ENCODE measurements at places on chromosomes 7 and 10. TPM values are rescaled to one million over a fixed set of nuclear protein-coding genes. Genes with fewer than 3 reads are reported as not detected.

PNLIPRP3 gene
- total RNA-seq, result not detected

DNA sequence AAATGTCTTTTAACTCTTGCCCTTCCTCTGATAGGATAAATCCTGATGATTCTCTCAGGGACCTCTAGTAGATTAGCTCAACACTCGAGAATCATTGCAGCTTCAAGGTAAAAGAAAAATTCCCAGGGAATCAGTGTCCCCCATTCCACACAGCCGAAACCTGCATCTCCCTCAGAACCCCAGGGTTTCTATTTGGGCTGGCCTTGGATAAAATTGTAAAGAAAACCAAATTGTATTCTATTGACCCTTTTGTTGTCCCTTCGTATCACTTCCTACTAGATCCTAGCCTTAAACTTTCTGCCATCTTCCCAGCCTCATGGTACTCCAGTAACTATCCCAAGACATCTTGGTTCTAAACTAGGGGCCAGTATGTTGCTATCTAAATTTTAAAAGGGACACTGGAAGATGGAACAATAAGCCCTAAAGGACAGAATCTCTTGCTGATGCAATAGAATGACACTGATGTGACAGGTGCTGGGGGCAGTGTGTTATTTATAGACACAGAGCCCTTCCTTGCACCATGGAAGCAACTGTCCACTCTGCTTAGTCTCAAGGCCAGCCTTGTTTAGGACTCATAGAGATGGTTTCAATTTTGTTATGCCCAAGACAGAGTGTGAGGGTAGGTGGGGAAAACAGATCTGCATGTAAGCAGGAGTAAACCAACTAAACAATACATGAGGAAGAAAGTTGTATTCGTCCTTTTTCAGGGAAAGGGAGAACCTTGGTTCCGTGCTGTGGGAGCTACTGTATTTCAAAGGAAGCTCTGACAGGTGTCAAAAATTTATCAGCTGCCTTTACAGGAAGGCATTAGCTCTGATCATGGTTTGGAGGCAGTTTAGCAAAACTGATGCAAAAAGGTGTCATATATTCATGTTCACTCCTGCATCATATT, 7.6 kb downstream of the ASB15 start:
- no peak for DNase-seq

- DNase-seq, result no peak
Observed at GRCh38 chr10:45204954-45205775, 110.2 kb downstream of the OR13A1 start.

DNA sequence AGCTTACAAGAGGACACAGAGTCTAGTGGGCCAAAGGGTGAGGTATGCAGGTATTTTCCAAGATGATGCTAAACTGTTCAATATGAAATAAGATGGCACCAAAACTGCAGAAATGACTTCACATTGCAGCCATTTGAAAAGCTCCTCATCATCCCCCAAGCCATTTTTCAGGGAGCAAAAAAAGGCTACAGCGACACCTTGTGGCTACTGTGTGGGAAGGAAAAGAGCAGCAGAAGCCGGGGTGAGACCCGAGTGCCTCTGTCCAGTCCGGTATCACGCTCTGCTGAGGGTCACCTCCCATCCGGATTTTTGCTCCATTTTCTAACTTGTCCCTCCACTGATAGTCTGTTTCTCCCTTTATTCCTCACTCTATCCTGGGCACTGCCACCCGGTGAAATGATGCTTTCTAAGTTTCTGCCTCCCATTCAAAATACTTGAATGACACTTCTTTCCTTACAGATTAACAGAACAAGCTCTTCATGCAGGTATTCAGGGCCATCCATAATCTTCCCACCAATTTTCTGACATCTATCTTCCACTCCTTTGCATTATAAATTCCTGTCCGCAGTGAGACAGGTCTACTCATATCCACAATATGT, 220.2 kb downstream of the DGKI start:
- DNase-seq, result peak; percentile 34

TEX47 gene
- not detected for total RNA-seq

- no peak for DNase-seq
Observed at GRCh38 chr10:132336064-132336746, 4.2 kb downstream of the LRRC27 start.

DNA sequence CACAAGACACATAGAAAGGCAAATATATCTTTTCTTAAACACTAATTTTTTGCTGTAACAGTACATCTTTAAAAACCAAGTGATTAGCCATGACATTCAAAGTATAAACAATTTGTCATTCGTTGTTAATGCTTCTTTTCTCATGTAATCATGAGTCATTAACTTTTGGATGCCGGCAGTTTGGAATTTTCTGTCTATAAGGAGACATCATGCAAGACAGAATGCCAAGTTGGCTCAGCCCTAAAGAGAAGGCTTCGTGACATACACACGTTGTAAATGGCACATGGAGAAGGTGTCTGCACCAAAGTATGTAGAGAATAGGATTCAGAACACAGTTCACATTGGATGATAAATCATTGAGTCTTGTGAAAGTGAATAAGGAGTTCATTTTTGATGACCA, 35.9 kb downstream of the CCDC3 start:
- no peak for DNase-seq

GRCh38 chr7:47413526-47414341, 168.2 kb downstream of the TNS3 start:
- no peak for DNase-seq

NPSR1 gene
- total RNA-seq, result not detected

DNA sequence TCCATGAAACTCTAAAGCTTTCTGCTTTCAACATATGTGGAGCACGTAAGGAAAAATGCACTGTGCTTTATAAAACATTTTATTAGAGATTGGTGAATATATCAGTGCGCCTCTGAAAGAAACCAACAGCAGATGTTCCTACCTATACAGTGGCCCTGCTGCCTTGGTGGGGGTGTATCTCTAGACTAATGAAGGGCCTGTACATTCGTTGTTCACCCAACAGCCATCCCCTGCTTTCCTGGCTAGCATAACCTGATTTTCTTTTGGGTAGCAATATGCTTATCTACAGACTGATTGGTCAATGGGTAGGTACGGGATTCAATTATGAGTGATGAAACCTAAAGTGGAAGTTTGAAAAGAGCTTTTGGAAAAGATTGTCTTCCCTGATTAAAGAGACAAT, 119.7 kb upstream of the FAM133B start:
- no peak for DNase-seq

- DNase-seq, result no peak
Observed at GRCh38 chr7:138116892-138117291, 40.6 kb downstream of the AKR1D1 start.

GRCh38 chr7:66880053-66880452, 41.0 kb upstream of the TMEM248 start:
- DNase-seq, result no peak

GRCh38 chr10:69866246-69866687, 64.6 kb downstream of the COL13A1 start:
- DNase-seq, result no peak

- DNase-seq, result no peak
Observed at GRCh38 chr7:129845972-129846327, 106.8 kb downstream of the UBE2H start.

STEAP2 gene
- total RNA-seq, result 0.05 TPM

CPA2 gene
- total RNA-seq, result not detected

- DNase-seq, result no peak
Observed at GRCh38 chr10:13928451-13928850, 341.7 kb downstream of the PRPF18 start.

DNA sequence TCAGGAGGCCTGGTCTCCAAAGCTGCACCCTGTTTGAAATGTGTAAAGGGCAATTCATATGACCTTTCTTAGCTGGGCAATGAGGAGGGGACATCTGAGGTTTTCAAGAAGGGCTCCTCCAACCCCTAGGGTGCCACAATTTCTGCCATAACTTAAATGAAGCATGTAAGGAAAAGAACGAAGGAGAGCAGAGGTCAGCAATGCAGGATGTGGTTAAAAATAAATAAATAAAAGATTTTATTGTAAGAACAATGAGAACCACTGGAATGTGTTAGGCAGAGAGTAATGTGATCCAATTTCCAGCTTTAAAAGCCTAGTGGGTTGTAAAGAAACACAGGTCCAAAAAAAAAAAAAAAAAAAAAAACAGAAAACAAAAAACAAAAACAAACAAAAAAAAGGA, 673.1 kb downstream of the TNS3 start:
- DNase-seq, result no peak

DNA sequence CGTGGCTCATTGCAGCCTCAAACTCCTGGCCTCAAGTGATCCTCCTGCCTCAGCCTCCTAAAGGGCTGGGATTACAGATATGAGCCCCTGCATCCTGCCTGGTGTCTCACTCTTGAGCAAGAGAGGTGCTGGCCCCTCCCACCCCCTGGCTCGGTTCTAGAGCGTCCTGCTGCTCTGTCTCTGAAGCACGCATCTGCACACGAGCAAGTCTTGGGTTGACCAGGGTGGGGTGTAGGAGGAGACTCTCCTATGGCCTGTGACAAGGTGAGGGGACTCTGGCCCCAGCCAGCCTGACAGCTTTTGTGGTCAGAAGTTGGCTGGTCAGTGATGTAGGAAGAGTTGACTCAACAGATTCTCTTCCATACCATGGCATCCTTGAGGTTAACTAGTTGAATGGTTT, 110.7 kb upstream of the CARD11 start:
- DNase-seq, result no peak

- DNase-seq, result no peak
Observed at GRCh38 chr7:134712196-134712595, 65.5 kb downstream of the BPGM start.

DNA sequence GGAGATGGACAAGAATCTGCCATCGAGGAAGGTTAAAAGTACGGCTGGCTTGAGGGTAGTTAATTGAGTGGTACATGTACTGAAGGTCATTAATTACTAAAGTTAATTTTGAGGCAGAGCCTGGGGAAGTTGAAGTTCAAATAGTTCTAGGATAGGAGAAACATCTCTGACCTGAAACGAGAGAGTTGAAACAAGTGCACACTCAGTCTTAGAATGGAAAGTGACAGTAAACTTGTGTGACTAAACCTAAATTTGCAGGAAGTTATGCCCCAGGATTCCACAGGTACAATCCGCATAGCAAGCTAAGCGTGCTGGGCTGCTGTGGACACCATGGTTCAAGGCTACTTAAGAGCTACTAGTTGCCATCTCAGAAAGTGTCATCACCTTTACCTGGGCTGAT, 209.9 kb downstream of the CHCHD3 start:
- DNase-seq, result no peak

ZKSCAN5 gene
- 11.8 TPM for total RNA-seq

HHEX gene
- not detected for total RNA-seq

- no peak for DNase-seq
Observed at GRCh38 chr7:2644562-2645273, 12.9 kb downstream of the TTYH3 start.

PGAM2 gene
- 0.73 TPM for total RNA-seq

CLEC5A gene
- not detected for total RNA-seq

DNA sequence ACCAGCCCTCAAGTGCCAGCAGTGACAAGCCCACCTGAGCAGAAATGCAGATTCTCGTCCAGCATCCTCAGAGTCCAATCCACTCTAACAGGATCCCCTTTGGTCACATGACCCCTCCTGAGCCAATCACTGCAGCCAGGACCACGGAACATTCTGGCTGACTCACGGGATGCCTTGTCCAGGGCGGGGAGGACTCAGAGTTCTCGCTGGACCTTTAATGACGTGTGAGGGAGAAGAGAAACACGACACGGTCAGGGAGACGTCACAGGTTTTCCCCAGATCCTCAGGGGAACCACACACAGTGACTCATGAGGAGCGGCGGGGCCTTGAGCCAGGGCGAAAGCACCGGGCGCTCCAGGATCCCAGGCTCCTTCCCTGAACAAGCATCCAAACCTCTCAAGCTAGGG, 155.7 kb downstream of the PTPRN2 start:
- DNase-seq, result no peak

CFAP46 gene
- total RNA-seq, result not detected

GRCh38 chr7:7100432-7100849, 81.9 kb upstream of the C1GALT1 start:
- DNase-seq, result no peak

MRPS33 gene
- 48.4 TPM for total RNA-seq

SPDYE2 gene
- 0.32 TPM for total RNA-seq

DNA sequence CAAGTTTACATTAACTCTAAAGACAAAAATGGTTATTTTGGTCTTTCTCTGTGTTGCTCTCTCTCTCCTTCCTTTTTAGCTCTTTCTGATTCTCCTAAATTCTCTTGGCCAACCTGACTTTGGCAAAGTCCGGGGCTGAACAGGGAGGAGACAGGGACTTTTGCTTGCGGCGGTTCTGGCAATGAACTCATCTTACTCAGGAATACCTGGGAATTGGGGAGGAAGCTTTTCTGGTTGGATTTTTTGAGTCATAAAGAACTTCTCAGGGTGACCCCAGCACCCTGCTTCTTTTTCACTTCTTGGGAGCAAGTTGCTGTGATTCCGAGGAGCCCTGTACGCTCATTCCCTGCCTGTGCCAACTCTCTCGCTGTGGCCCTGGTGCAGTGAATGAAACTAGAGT, 16.0 kb downstream of the GATA3 start:
- DNase-seq, result no peak

- no peak for DNase-seq
Observed at GRCh38 chr7:70182521-70182920, 584.2 kb downstream of the AUTS2 start.

GRCh38 chr7:28433699-28434219, 21.4 kb downstream of the CREB5 start:
- no peak for DNase-seq

DNA sequence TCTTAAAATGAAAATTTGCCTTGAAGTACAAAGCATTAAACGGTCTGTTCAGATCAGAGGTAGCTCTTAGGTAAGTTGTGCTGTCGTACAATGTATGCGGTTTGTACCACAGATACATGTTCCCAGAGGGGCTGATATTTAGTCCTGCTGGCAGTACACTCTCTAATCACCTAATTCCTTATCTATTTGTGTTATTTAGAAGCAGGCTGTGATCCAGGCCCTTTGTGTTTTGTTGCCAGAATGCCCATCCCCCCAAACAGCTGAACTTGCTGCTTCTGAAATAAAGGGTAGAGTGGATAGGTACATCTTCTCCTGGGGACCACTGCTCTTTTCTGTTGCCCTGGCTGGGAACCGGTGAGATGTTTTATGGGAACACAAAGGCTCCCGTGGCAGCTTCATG, 84.5 kb downstream of the SND1 start:
- no peak for DNase-seq

- DNase-seq, result no peak
Observed at GRCh38 chr10:121822180-121822579, 105.7 kb downstream of the ATE1 start.

DNA sequence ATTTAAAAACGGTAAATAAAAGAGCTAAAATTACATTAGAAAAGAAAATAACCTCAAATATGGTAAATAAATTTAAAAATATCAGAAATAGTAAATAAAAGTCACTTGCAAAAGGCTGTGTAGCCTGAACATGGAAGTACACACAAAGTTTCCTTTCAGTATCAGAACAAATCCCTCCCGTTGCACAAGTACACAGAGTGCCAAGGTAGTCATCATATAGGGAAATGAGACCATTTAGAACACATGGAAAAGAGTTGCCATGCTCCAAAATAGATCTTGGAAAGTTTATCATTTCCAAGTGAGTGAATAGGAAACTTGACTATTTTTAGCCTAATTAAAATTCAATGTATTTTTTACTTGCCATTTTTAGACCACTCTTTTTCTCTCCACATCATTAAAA, 11.6 kb downstream of the CALCR start:
- DNase-seq, result no peak

Data from naive thymus-derived CD4-positive, alpha-beta T cell (primary cell).